ENCODE measurements at places on chromosomes 2 and 18. TPM values are rescaled to one million over a fixed set of nuclear protein-coding genes. Genes with fewer than 3 reads are reported as not detected.

Gene ANKRD53
- 0.33 TPM for total RNA-seq

Gene LRRC30
- not detected for total RNA-seq

Gene SCRN3
- 18.3 TPM for total RNA-seq

Gene GKN1
- not detected for total RNA-seq

Gene UGT1A9
- not detected for total RNA-seq

Gene LINC00305
- total RNA-seq: not detected

Gene COL3A1
- 6.9 TPM for total RNA-seq

Gene FAP
- total RNA-seq: 0.09 TPM

Gene IL36G
- total RNA-seq: not detected

Gene MYO5B
- total RNA-seq: not detected

Gene POLR1A
- 5.5 TPM for total RNA-seq

Gene CD28
- 0.11 TPM for total RNA-seq

Gene GPR17
- not detected for total RNA-seq

Gene FLACC1
- total RNA-seq: 0.87 TPM
